Fibroblast of skin of back (primary cell): ENCODE measurements at places on chromosomes 2 and 18.

DNA sequence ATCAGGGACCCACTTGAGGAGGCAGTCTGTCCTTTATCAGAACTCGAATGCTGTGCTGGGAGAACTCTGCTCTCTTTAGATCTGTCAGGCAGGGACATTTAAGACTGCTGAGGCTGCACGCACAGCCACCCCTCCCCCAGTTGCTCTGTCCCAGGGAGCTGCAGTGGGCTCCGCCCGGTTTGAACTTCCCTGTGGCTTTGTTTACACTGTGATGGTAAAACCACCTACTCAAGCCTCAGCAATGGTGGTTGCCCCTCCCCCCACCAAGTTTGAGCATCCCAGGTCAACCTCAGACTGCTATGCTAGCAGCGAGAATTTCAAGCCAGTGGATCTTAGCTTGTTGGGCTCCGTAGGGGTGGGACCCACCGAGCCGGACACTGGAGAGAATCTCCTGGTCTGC lies 11.8 kb upstream of the LHCGR start:
- DNase-seq = no peak

DNA sequence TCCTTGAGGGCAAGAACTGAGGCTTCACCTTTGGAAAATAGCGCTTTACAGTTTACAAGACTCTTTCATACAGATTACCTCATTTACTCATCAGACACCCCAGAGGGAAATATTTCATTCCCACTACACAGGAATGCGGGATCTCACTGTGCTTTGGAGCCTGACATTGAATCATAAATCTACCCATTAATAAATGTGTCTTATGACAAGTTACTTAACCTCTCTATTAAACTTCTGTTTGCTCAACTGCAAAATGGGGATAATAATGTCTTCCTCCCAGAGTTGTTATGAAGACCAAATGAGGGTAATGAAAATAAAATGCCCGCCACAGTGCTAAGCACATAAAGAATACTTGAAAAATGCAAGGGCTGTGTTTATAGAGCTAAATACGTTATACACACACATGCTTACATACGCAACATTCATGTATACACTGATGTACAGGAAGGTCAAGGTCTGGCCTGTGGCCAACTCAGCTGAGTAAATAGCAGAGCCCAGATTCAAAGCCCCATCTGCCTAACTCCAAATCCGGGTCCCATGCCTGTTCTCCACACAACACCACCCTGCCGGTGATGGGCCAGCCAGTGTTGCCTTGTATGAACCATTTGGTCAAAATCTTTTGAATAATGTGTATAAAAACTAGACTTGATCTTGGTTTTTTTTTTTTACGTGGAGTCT lies 77.8 kb upstream of the STPG4 start:
- DNase-seq = peak; percentile 54

DNA sequence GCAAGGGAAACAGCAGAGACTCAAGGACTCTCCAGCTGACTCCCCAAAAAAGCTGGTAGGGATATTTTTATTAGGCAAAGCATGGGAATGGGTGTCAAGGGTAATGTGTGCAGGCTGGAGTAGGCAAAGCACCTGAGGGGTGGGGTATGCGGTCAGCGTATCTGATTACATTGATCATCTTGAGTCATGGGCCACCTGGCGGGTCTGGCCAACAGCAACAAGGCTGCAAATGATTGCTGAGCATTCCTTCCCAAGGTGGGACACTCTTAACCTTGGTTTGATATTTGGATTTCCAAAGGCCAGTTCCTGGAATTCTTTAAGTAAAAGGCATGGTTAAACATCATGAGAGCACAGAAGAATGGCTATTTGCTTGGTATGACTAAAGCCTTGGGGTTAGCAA lies 32.6 kb upstream of the CCBE1 start:
- DNase-seq = no peak

- DNase-seq = peak; percentile 1
These were observed 97.8 kb upstream of the AQP4 start for GRCh38 chr18:26963292-26963691.

DNA sequence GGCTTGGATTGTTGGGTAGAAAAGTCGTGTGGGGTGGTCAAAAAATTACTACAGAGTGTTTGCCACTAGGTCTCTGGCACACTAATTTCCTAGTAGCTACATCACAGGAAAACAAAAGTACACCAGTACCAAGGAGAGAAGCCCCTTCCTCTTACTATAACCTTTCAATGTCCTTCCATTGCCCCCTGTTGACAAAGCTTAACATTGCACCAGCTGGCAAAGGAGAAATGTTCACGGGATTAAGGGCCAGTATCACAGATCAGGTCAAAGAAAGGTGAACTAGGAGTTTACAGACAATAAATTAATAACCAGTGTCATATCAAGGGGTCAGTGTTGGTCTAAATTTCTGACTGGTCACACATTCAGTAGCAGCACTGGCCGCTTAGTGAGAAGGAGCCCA lies 1139.6 kb upstream of the FAM98A start:
- DNase-seq = no peak

GRCh38 chr18:24766376-24766775 lies 305.9 kb downstream of the HRH4 start:
- DNase-seq = peak; percentile 77

- no peak for DNase-seq
These were observed 1.6 kb downstream of the AGXT start for GRCh38 chr2:240869956-240870875.
